Stimulated activated CD4-positive, alpha-beta T cell treated with anti-CD3 and anti-CD28 coated beads, Interleukin-4, amount 100 ng/mL, for 4 hours (primary cell): ENCODE measurements at places on chromosomes 5 and 9.

DNA sequence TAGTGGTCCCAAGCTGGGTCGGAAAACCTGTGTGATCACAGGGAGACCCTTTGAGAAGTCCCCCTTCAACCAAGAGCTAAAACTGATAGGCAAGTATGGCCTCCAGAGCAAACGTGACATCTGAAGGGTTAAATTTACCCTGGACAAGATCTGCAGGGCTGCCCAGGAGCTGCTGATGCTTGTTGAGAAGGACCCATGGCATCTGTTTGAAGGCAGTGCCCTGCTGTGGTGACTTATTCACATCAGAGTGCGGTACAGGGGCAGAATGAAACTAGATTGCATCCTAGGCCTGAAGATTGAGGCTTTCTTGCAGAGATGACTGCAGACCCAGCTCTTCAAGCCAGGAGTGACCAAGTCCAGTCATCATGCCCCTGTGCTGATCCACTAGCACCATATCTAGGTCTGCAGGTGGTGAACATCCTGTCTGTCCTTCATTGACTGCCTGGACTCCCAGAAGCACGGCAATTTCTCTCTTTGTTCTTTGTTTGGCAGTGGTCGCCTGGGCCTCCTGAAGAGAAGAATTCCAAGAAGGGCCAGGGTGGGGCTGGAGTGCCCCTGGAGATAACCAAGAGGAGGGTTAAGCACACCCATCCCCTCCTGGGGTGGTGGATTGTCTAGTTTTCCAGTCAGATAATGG lies 25.7 kb upstream of the CHD1 start:
- no peak for DNase-seq

GRCh38 chr5:158409507-158409906 lies 550.6 kb upstream of the CLINT1 start:
- DNase-seq: no peak

GRCh38 chr5:107277485-107278125 lies 393.1 kb downstream of the EFNA5 start:
- DNase-seq: no peak

DNA sequence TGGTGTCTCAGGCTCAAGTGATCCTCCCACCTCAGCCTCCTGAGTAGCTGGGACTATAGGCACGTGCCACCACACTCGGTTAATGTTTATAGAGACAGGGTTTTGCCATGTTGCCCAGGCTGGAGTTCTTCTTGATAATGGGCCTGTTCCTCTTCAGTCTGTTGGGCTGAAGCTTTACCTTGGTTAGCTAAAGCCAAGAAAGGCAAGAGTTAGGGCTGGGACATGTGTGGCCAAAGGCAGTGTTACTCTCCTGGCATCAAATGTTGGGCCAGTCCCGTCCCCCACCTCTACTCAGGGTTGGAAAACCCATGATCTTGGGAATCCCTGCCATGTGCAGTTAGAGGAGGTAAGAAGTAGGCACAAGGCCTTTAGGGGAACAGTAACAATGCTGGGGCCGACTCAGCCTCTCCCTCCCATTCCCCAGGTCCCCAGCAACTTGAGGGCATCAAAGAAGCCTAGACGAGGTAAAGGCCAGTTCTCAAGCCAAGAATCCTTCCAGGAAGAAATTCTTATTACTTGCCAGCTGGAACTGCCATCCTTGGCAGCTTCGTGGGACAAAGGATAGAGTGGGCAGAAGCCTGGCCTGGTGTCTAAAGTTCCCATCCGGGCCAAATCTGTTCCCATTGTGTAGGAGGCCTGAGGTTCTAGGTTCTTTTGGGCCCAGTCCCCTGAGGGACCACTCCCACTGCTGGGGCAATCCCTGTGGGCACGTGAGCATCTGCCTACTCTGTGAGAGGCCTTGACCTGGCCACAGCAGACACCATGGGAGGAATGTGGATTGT lies 4.5 kb downstream of the EGR1 start:
- no peak for DNase-seq

DNA sequence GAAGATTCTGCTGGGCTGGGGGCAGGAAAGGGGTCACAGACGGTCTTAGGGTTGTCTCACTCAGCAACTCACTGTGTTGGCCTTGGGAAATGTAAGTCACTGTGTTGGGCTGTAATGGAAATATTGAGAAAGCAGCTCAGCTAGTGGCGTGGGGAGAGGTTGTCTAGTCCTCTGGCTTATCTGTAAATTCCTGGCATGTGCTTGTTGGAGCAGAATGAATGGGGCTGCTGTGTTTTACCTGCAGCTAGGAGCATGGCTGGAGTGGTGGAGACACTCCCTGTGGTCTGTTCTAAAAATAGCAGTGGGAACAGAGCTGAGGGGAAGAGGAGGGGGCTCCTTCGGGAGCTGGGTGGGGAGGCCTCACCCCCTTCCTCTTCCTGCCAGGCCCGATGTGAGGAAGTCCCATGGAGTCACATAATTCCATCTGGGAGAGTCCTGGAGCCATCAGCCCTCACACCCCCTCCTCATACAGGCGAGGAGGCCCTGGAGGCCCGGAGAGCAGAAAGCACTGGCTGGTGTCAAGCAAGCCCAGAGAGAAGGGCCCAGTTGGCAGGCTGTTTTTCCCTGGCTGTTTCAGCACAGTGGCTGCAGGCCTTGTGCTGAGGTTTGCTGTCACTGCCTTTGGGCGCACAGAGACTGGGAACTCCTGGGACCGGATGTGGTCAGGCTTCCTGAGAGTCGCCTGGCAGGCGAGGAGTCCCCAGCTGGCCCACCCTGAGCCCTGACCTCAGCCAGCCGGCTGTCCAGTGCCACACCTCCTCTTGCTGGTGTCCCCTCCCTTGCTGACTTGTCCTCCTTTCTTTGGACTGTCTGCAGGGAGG lies 84.9 kb downstream of the RGS3 start:
- peak; percentile 59 for DNase-seq

DNA sequence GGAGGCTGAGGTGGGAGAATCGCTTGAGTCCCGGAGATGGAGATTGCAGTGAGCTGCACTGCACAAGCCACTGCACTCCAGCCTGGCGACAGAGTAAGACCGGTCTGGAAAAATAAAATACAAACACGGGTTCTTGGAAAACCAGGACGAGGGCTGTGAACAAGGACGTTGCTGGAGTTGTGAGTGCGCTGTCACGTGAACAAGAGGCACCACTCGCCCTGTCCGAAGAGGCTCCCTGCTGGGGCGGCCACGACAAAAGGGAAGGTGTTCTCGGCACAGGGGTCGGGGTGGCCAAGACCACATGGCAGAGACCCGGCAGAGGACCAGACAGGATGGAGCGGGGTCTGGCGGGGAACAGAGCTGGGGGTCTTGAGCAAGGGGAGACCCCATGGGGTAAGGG lies 30.6 kb upstream of the UBAC1 start:
- no peak for DNase-seq
